ENCODE measurements at places on chromosomes 12 and 14.

GRCh38 chr12:26580619-26581018 lies 252.4 kb downstream of the ITPR2 start:
- DNase-seq = no peak

DNA sequence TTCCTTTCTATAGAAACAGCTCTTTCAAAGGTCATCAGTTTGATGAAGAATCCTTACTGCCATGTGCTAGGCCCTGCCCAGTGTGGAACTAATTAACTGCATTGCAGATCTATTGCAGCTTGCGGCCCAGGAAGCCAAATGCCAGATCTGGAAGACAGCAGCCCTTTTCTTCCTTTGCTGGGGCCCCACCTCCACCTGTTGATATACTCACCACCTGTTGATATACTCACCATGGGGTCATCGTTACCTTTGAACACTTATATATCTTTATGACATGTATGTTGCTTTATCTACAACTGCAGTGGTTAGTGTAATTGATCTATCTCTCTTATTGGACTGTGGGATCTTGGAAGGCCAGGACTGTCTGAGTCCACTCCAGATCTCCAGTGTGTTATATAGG lies 292.5 kb downstream of the ATP23 start:
- no peak for DNase-seq

DNA sequence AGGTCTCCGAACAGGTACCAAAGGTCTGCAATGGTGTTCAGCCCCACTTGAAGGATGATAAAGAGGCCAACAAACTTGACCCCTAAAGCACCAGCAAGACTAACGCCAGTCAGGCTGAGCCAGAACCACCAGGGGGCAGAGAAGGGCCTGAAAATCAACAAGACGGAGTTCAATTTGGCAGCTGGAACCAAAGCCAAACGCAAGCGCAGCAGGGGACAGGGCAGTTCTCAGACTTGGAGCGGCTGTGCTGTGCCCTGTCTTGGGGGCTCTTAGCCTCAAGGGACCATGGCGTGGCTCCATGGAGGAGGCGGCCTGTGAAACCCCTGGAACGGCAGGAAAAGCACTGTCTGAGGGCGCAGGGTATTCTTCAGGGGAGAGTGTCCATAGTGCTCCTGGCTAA lies 19.6 kb downstream of the POMT2 start:
- DNase-seq = no peak

DNA sequence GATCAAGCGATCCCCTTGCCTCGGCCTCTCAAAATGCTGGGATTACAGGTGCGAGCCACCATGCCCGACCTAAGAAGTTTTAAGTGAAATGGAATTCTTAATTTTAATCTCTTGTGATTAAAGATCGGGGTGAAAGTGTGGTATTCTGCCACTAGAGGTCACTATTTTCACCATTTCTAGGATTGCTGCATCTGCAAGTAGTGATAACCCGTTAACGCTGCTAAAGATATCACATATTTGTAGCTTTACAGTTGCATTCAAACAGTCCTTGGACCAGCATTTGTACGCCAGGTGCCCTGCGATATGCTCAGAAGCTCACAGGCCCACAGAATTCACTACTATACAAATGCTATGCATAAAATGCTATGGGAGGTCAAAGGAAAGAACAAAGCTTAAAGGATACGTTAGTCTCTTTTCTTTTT lies 19.3 kb downstream of the CCDC62 start:
- no peak for DNase-seq

- no peak for DNase-seq
Observed at GRCh38 chr14:21631084-21631483, 3.7 kb downstream of the OR10G2 start.
